Right atrium auricular region (tissue), 2 donors: ENCODE measurements at places on chromosomes 7 and 10. TPM values are rescaled to one million over a fixed set of nuclear protein-coding genes. Genes with fewer than 3 reads are reported as not detected.

The WNT8B gene
- total RNA-seq, result not detected

The RAPGEF5 gene
- total RNA-seq, result 19.4 TPM

DNA sequence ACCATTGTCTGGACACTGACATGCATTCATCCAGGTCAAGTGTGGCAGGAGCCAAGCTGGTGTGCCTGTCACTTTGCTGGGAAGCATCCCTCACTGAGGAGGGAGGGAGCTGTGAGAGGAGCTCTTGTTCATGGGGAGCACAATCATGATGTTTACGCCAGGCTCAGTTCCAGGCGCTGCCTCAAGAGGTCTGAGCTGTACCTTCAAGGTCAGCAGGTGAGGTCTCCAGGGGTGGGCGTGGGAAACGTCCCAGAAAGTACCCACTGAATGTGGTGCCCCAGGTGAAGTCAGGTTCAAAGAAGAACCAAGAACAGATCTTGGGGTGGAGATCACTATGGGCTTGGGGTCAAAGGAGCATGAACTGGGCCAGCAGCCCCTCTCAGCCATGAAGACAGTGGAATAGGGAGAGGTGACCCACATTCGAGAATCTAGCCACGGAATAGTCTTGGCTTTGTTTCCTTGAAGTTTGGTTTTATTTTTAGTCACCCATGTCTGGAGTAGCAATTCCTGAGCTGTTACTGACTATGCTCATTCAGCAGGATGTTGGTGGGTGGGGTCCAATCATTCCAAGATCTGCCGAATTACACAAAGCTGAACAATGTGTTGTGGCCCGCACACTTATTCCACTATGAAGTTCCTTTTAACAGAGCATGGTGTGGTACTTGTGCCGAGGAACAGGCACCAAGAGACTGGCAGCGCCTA is 29.3 kb downstream of the NPS start:
- DNase-seq, result no peak

The UPK3BL2 gene
- 0.83 TPM for total RNA-seq

The LBX1 gene
- not detected for total RNA-seq

GRCh38 chr10:11560076-11560709 is 51.3 kb downstream of the USP6NL start:
- DNase-seq, result no peak

- no peak for DNase-seq
Measured at GRCh38 chr10:17768957-17769356, 17.0 kb downstream of the TMEM236 start.
